Activated T-helper 1 cell treated with Interleukin-2 at 50 U/mL for 16 hours (primary cell): ENCODE measurements at places on chromosomes 16 and 17.

GRCh38 chr17:33120103-33120502 lies 128.5 kb downstream of the SPACA3 start:
- DNase-seq, result no peak

GRCh38 chr17:64138441-64138840 lies 8.5 kb upstream of the ERN1 start:
- DNase-seq, result no peak

GRCh38 chr17:80892900-80893603 lies 98.6 kb upstream of the CHMP6 start:
- no peak for DNase-seq

DNA sequence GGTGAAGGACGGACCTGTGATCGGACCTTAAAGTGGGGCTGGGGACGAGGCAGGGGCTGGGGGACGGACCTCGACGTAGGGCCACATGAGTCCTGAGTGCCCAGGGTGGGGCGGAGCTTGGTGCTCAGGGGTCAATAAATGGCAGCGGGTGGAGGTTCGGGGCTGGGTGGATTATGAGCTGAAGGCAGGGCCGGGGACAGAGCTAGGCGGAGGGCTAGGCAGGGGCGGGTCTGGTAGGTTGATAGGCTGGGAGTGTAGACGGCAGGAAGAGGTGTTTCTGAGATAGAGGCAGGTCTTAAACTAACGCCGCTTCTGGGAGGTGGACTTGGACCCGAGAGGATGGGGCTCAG lies 733 bp downstream of the CHRNB1 start:
- no peak for DNase-seq

GRCh38 chr17:50519141-50519834 lies 11.0 kb downstream of the MYCBPAP start:
- DNase-seq, result no peak

DNA sequence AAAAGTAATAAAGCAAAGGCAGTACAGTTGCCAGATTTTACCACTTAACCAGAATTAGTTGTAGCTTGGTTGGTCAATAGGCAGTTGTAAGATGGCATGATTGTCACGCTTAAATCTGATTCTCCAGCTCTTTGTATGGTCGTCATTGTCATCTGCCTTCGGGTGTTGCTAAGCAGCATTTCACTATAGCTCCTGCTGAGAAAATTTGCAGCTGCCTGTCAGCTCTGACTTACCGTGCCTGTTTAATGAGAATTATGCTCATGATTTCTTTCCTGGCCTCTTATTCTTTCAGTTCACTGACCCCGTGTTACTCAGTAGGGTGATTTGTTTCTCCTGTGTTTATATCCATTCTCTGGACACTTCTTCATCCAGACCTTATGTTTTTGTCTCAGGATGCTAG lies 66.7 kb downstream of the TANGO6 start:
- DNase-seq, result no peak

GRCh38 chr16:28846933-28847273 lies 755 bp upstream of the TUFM start:
- no peak for DNase-seq

- DNase-seq, result no peak
These were observed 53.4 kb upstream of the NLK start for GRCh38 chr17:27989046-27989445.

GRCh38 chr16:6016530-6017184 lies 919.1 kb upstream of the EEF2KMT start:
- no peak for DNase-seq

- DNase-seq, result no peak
These were observed 11.4 kb upstream of the FADS6 start for GRCh38 chr17:74904687-74905409.

- DNase-seq, result no peak
These were observed 5.0 kb downstream of the PIK3R6 start for GRCh38 chr17:8862213-8863056.

GRCh38 chr17:75501378-75502071 lies 13.8 kb downstream of the CASKIN2 start:
- no peak for DNase-seq

- DNase-seq, result no peak
These were observed 256.3 kb upstream of the ZFHX3 start for GRCh38 chr16:73304008-73304774.

DNA sequence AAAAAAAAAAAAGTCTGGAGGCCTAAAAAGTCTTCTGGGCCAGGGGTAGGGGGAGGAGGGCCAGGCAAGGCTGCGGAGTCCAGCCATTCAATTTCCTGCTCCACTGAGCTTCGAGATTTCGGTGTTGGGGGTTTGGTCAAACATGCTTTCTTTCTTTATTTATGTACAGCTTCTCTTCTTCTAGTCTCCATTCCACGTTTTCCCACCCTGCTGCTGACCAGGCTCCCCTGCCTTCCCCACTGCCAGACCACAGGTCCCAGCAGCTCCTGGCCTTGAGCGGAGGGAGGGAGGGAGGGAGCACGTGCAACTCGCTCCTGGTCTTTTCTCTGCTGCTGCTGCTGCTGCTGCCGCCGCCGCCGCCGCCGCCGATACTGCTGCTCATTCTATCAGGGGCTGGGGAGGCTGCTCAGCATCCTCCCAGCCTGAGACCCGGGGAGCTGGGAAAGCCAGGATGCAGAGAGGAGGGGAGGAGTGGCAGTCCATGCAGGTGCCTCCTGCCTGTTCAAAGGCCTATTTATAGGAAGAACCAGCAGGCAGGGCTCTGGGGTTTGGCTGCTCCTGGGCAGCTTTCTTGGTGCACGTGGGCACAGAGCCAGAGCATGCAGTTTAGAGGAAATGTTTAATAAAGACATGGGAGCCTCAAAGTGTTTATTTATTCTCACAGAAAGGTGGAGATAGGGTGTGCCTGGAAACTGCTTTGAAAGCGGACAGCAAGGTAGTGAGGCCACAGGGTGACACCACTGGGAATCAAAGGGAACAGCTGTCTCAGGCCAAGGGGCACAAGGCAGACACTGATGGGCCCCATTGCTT lies 23.4 kb upstream of the ZFHX3 start:
- no peak for DNase-seq

DNA sequence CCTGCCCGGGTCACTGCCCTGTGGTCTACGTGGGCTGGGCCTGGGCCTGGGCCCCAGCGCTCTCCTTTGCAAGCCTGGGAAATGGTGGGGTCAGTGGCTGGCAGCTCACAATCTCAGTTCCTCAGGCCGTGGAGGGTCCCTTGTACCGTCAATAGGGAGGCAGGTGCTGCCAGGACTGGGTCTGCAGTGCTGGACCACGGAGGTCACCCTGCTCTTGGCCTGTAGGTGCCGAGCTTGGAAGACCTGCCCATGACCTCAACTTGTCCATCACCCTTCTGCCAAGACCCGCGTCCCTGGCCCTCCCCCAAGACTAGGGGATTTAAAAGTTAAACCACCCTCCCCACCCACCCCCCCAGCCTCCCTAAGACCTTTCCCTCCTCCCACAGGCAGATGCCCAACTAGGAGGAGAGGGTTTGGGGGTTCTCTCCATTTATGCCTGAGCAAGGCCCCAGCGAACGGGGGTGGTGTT lies 2.5 kb downstream of the TBX2 start:
- DNase-seq, result no peak

- no peak for DNase-seq
These were observed 100.9 kb downstream of the VPS53 start for GRCh38 chr17:613725-614124.

- no peak for DNase-seq
These were observed 121.2 kb upstream of the CHMP6 start for GRCh38 chr17:80870401-80870800.

- DNase-seq, result no peak
These were observed 100.2 kb downstream of the C16orf78 start for GRCh38 chr16:49473773-49474172.

DNA sequence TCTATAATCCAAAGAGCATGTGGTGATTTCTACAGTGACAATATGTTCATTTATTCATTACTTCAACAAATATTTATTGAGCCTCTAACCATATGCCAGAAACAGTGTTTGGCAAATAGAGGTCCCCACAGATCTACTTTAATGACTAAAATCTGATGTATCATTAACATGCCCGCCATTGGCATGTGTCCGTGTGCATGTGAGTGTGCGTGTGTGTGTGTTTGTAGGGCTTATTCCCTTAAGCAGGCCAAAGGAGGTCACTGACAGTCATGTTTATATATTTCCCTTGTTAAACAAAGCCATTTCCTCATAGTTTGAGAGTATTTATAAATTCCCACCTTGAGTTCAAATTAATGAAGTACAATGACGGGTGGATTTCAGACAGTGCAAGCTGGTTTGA lies 174.4 kb upstream of the IRX6 start:
- DNase-seq, result no peak

- DNase-seq, result no peak
These were observed 18.9 kb downstream of the XYLT1 start for GRCh38 chr16:17451843-17452242.

DNA sequence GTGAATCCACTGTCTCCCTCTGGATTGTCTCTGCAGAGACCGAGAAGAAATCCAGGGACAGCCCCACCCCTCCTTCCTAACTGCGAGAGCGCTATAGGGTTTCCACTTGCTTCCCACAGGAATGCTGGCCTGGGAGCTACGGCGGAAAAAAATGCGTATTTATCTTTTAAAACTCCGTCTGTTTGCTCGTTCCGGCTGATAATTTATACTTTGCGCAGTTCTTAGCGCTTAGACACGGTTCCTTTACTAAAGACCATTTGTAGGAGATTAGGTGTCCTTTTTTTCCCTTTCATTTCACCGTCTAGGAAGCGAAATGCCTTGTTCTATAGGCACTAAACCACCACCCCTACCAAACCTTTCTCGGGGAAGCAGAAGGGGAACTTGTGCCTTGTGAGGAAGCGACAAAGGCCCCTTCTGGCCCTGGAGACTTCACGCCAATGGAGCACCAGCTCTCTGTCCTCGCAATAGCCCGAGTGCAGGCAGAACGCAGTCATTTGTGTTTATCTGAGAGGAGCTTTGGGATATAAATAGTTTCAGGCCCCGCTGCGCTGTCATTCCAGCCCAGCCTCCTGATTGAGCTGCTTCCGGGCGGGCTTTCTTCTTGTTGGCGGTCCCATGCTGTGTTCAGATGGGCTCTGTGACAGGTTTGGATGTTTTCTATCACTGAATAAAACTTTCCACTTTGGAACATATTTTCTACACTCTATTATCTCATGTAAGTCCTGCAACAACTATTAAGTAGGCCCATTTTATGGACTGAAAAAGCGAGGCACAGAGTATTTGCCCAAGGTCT lies 791 bp upstream of the SUPT4H1 start:
- no peak for DNase-seq

DNA sequence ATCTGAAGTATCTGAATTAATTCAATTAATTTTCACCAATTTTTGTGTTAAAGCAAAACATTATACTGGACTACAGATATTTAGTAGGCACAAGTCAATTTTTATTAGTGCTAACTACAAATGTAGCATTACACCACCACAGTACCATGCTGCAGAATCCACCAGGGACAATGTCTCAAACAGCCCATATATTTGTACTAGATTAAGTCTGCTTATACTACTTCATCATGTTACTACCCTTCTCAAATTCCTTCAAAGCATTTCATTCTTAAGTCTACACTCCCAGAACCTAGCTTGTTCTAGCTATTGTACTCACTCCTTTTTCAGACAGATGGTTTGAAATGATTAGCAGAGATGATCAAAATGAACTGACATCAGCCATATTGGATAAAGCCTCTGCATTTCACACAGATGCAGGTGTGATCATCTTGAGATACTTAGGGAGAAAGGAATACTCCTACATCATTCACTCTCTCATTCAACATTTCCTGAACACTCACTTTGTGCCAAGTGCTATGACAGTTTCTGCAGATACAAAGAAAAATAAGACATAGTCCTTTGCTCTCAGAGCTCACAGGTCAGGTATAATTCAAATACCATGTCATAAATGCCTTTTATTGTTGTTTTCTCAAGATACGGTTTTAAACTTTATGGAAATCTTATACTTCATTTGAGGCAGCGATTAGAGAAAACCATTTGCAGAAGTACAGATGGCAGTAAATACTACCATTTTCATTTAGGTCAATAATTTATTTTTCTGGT lies 47.7 kb downstream of the SMURF2 start:
- no peak for DNase-seq

GRCh38 chr16:6545329-6545728 lies 787.3 kb upstream of the RBFOX1 start:
- DNase-seq, result no peak

DNA sequence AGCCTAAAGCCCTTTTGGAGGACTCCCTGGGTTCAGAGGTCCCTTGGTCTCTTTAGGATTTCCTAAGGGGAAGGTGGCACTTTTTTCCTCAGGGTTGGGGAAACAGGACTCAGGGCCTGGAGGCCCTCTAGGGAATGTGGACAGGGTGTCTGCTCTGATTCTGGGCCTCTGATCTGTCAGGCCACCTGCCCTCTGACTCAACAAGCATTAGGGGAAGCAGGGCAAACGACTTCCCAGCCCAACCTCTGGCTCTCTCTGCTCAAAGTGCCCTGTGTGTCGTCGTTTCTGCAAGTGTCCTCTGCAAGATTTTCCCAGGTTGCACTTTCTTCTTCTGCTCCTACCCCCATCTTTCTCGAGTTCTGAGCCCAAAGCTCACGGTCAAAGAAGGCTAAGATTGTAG lies 6.6 kb upstream of the IGFBP4 start:
- DNase-seq, result no peak

- DNase-seq, result no peak
These were observed 7.4 kb downstream of the ZNF750 start for GRCh38 chr17:82832411-82832810.

DNA sequence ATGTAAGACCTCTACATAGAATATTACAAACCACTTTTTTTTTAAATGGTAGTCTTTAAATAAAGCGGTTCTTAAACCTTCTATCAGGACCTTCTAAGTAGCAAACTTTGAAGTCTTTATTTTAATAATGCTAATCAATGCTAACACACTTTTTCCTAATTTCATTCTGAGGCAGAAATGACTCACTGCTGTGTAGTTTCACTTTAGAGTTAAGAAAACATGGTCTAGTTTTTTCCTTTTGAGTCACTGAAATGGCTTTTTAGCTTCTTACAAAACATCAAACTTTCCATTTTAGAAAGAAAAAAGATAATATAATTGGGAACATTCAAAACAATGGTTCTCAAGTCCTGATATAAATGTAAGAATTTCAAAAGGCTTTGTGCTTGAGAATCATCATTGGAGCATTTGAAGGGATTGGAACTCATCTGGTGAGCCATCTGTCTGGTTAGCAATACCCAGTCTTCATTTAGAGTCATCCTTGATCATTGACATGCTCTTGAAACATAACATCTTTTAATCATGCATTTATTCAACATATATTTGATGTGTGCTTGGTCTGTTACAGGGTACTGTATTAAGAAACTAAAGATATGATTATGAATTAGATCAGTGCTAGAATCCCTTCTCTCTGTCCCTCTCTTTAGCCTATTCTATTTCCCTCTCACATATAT lies 258.3 kb upstream of the MON1B start:
- no peak for DNase-seq
